Right ventricle myocardium superior (tissue), 1 donor: ENCODE measurements at places on chromosomes 6 and 20. TPM values are rescaled to one million over a fixed set of nuclear protein-coding genes. Genes with fewer than 3 reads are reported as not detected.
A peak's percentile ranks its signal among the peaks of the same experiment; 100 is the strongest.

SCUBE3 gene
- 9.7 TPM for total RNA-seq

DNA sequence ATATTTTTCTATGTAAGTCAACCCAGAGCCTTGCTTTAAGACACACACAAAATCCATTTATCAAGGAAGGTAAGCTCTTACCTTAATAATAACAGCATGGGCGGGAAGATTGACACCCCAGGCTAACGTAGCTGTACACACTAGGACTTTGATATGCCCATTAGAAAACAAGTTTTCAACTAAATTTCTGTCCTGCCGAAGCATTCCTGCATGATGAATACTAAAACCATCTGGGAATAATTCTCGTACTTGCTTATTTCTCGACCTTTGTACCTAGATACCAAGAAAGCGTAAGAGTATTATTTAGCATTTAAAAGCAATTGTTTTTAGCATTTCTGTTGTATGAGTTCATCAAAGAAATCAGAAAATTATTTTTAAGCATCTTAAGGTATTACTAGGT lies 197.5 kb upstream of the SIM1 start:
- DNase-seq = no peak

GATA5 gene
- 1.7 TPM for total RNA-seq

- DNase-seq = peak; percentile 68
Measured at GRCh38 chr6:39865011-39865888, 69.0 kb downstream of the MOCS1 start.

DNA sequence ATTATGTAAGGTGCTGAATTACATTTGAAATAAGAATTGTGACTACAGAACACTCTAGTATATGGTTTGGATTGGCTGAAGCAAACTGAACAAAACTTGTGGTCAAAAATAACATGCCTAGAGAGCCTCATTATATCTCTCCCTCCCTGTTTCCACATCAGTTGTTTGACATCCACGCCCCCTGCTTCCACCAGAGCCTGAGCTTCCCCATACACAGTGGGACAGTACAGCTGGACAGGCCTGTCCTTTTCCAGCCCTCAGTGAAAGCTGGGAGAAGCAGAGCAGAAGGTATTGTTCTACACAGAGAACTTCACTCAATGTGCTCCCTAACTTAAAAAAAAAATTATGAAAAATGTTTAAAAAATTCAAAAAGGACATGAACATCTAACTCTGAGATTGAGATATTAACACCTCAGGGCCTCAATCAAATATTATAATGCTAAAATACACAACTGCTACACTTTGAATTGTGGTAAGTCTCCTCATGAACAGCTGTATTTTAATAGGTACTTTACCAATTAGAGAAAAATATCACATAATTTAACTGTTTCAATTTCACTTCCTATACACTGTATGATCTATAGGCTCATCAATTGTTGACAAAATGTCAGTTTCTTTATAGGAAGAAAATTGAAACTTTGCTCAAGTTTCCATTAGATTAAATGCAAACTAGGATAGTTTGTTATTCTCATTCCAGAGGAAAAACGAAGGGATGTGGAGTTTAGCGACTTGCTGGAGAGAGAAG lies 44.9 kb upstream of the SCML4 start:
- no peak for DNase-seq

FUT9 gene
- not detected for total RNA-seq

- DNase-seq = no peak
Measured at GRCh38 chr6:46338131-46338530, 153.1 kb downstream of the RCAN2 start.
